ENCODE measurements at places on chromosomes 13 and 19.

GRCh38 chr13:107817647-107818287 is 397.6 kb downstream of the LIG4 start:
- no peak for DNase-seq

- no peak for DNase-seq
Observed at GRCh38 chr13:82797876-82798275, 1084.4 kb downstream of the SLITRK1 start.

DNA sequence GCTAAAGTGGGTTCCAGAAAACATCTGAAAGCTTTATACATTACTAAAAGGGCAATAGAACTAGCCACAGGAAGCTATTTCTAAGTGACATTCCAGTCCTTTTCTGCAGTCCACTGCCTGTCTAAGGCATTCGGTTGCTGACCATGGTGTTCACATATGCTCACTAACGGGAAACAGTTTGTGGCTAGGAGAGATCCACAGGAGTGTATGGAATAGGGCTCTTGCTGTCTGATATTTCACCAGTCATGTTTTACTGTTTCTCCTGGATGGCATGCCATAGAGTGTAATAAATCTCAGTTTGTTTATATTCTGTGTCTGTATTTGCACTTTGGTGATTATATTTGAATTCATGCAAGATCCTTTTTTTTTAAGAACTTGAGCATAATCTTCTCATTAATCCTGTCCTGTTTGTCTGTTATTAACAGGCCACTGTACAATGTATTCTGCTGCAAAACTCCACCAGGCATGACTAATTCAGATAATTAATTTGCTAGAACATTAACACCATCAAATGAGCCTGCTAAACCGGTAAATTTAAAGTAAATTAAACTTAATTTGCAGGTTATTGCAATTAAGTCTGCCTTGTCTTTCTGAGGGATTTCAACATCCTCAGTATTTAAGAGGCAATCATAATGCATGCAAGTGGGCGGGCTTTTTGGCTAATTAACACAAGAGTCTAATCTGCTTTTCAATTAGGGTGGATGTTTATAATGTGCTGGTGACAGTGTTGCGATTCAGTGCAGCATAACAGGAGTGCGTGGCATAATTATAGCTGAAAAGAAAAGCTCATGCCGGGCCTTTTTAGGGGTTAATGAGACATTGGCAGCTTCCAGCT is 201.3 kb downstream of the POU4F1 start:
- no peak for DNase-seq

GRCh38 chr13:94549232-94550061 is 46.5 kb downstream of the TGDS start:
- DNase-seq: peak; percentile 95

DNA sequence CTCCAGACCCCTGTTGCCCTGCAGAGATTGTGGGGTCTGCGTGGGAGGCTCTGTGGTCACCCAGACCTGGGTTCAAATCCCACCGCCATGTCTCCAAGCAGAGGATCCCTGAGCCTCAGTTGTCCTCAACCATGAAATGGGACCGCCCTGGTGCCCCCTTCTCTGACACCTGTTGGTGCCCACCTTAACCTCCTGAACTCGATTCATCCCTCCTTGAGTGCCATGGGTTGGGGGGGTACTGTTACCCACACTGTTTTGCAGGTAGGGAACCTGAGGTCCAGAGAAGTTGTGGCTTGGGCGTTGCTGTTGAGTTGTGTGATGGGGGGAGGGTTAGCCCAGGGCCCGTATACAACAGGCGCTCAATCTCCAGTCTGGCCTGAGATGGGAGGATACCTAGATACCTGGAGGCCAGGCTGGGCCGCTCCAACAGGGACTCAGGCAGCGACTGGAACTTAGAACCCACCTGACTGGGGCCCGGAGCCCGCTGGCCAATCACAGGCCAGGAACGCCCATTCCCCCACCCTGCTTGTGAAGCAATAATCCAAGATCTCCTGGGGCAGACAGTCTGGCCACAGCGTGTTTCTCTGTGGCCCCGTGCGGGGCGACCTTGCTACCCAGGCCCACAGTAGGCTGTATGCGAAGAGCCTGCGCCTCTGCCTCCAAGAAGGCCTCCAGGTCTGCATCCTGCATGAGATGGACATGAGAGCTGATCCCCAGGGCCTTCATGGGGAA is 2.8 kb downstream of the ARID3A start:
- no peak for DNase-seq

DNA sequence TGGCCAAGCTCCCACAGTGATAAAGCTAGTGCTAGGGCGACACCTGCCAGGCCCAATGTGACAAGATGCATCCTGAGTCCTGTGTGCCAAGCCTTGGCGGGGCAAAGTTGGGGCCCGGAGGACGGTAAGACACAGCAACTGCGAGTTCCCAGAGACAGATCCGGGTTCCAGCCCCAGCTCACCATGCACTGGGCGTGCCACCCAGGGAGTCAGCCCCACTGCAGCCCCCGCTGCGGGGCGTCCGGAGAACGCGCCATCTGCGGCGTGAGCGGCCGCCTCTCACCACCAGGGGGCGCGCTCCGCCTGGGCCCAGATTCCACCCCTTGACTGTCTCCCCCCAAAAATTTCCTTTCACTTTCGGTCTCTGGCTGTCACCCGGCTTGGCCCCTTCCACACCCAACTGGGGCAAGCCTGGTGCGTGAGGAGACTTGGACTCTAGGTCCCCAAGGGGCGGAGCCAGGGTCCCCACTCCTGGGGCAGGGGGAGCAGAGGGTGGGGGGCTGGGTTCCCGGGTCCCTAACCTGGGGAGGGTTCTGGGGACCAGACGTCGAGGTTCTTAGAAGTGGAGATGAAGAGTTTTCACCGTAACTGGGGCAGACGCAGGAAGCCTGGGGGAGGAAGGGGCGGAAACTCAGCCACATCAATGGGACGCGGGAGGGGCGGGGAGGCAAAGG is at the start of gene FLT3LG:
Gene FLT3LG, plus strand, starts transcription at position 348 of the 674 bp plus-strand sequence. CDS start 425 bp downstream, outside the sequence.
- peak; percentile 61 for DNase-seq

DNA sequence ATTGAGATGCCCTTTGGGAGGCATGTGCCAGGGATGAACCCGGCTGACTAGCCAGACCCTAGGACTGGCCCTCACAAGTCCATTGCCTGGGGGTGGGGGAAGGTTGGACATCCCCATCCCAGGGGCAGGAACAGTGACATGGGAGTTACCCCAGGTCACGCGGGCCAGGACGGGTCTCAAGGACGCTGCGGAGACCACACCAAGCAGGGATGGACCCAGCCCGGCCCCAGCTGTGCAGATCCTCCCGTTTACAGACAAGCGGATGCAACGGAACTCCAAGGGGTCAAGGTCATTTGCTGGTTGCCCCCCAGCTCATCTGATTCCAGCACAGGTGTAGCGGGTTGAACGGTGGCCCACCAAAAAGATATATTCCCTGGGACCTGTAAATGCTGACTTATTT is 20.0 kb downstream of the F2RL3 start:
- DNase-seq: no peak

DNA sequence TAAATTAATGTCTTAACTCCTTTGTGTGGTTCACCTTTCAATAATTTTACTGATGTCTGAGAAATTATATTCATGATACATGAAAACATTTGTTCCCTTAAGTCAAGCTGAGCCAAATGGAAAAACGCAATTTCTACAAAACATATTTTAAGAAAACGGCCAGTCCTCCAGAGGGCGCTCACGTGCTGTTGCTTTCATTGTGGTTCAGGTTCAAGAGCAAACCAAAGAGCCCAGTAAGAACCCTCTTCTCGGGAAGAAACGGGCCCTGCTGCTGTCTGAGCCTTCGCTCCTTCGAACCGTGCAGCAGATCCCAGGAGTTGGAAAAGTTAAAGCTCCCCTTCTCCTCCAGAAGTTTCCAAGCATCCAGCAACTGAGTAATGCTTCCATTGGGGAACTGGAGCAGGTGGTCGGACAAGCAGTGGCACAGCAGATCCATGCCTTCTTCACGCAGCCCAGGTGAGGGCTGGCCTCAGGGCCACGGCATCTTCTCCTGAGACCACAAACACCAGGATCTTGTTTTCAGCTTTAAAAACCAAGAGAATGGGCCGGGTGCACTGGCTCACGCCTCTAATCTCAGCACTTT is 4.3 kb downstream of the FAAP24 start:
- DNase-seq: peak; percentile 60

- no peak for DNase-seq
Observed at GRCh38 chr13:40469581-40470310, 196.7 kb downstream of the FOXO1 start.

- no peak for DNase-seq
Observed at GRCh38 chr13:50831512-50831911, 12.0 kb downstream of the DLEU7 start.

- DNase-seq: no peak
Observed at GRCh38 chr13:42740753-42741152, 40.6 kb upstream of the FAM216B start.

- DNase-seq: no peak
Observed at GRCh38 chr19:13906521-13906904, 512 bp downstream of the CC2D1A start.

GRCh38 chr13:37313372-37313771 is 207.9 kb upstream of the CSNK1A1L start:
- no peak for DNase-seq

GRCh38 chr13:111857846-111858560 is 208.9 kb upstream of the SOX1 start:
- no peak for DNase-seq
